Skeletal muscle tissue (tissue), 5 donors: ENCODE measurements at places on chromosomes 11 and 22. TPM values are rescaled to one million over a fixed set of nuclear protein-coding genes. Genes with fewer than 3 reads are reported as not detected.

MTNR1B gene
- total RNA-seq, result not detected

BTG4 gene
- not detected for total RNA-seq

NRGN gene
- not detected for total RNA-seq

UBASH3B gene
- total RNA-seq, result 4.2 TPM

APOL5 gene
- total RNA-seq, result 1.6 TPM

IFITM1 gene
- total RNA-seq, result 13.0 TPM
